ENCODE measurements at places on chromosomes 4 and X.

- DNase-seq: peak; percentile 84
Observed at GRCh38 chrX:31546126-31546525, 474.3 kb upstream of the FTHL17 start.

DNA sequence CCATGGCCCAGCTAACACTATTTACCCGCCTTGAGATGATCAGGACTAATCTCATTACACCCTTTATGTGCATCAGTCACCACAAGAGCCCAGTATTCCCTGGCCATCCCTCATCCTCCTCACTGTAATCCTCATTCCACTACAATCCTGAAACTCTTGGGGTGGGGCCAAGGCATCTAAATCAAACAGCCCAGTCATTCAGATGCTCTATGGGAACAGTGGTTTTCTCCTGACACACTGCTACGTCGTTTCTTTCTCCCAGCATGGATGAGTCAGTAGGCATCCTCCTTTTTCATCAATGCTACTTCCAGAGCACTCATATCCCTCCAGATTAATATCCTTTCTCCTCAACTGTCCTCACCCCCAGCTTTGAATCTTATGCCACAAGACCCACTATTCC lies 5.6 kb downstream of the SDAD1 start:
- peak; percentile 80 for DNase-seq

- no peak for DNase-seq
Observed at GRCh38 chr4:100224160-100224559, 33.9 kb upstream of the DDIT4L start.

GRCh38 chr4:76984127-76984526 lies 34.6 kb downstream of the SEPTIN11 start:
- DNase-seq: peak; percentile 30

DNA sequence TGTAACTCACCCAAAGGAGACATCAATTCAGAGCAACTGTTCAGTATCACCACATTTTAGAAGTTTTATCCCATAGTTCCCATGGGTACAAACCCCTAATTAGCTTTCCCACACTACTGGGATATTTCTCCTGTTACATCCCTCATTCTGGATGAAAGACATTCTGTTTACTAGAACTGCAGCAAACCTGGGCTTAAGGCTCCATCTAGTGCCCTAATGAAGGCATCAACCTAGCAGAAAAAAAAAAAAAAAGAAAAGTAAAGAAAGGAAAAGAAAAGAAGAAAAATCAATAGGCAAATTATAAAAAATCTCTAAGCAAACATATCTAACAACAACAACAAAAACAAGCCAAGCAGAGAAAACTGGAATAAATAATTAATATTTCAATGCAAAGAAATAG lies 133.7 kb upstream of the CPXCR1 start:
- peak; percentile 0 for DNase-seq

DNA sequence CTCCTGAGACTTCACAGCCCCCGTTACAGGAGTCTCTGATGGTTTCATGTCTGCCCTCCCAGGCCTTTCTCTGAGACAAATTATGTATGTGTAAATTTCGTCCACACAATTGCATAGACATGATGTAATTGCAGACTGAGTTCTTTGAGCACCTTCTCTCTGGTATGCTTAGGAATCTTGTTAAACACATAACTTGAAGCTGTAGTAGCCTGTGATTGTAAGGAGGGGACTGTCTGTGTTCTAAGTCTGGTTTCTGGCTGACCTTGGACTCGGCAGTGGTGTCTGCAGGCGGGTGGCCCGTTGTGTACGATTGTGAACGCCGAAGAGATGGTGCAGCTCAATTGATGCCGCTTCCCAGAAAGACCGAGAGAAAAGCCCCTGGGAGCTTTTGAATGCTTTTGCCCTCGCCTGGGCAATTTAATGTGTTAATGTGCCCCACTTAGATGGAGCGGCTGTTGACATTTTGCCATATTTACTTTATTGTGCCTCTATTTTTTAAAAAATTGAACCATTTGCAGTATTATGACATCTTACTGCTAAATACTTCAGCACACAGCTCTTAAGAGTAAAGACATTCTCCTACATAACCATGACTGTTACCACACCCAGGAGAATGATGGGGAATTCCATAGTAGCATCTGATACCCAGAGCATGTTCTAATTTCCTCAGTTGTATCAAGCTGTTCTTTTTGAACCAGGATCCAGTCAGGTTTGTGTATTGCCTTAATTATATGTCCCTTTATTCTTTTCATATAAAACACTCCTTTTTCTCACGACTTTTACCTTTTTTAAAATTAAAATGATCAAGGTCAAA lies 58.4 kb upstream of the TADA2B start:
- peak; percentile 34 for DNase-seq

GRCh38 chr4:39976945-39977488 lies 694 bp downstream of the PDS5A start:
- DNase-seq: peak; percentile 15

- DNase-seq: peak; percentile 9
Observed at GRCh38 chrX:104482757-104483156, 83.2 kb upstream of the IL1RAPL2 start.

- no peak for DNase-seq
Observed at GRCh38 chr4:169205075-169205743, 65.5 kb downstream of the SH3RF1 start.

DNA sequence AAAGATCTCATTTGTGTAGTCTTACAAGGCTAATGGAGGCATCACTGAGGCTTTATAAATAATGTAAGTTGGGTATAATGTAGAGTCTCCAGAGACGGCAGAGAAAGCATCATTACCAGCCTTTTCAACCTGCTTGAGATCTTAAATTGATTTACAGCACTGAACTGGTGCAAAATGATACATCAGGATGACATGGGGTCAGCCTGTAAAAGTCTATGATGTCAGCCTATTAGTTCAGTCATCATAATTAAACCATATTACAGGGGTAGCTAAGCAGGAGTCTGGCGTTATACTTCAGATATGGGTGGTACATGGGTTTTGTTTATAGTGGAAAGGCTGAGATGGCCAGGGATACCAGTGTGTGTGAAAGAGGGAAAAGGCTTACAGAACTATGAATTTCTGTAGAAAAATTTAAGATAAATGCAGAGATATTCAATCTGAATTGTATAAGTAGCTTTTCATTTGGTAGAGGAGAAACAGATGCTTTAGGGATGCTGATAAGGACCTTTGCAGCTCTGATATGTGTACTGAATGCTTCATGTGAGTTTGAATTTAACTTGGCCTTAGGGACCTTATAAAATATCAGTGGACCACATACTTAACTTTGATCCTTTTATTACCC lies 2.7 kb downstream of the SMAD1 start:
- no peak for DNase-seq

DNA sequence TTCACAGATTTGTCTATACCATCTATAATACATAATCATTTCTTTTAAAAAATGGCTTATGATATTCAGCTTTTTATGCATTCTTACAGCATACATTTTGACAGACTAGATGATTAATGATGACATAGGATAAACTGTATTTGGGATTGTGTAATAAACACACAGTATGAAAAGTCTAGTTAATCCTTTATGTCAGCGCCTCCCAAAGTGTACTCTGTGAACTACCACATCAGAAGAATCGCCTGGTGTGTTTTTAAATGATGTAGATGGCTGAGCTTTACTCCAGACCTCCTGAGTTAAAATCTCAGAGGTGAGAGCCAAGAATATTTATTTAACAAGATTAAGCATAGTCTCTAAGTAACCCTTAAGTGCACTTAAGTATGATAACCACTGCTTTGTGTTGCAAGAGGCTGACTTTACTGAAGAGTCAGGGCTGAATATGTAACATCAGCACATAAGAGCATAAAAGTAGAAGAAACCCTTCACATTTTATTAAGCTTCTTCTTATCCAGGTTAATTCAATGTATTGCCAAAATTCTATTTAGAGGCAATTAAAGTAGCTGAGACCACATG lies 104.2 kb downstream of the ANK2 start:
- DNase-seq: peak; percentile 85

GRCh38 chrX:30824275-30824674 lies 64.8 kb downstream of the TAB3 start:
- DNase-seq: no peak

- no peak for DNase-seq
Observed at GRCh38 chrX:109036624-109037023, 300.3 kb upstream of the IRS4 start.

DNA sequence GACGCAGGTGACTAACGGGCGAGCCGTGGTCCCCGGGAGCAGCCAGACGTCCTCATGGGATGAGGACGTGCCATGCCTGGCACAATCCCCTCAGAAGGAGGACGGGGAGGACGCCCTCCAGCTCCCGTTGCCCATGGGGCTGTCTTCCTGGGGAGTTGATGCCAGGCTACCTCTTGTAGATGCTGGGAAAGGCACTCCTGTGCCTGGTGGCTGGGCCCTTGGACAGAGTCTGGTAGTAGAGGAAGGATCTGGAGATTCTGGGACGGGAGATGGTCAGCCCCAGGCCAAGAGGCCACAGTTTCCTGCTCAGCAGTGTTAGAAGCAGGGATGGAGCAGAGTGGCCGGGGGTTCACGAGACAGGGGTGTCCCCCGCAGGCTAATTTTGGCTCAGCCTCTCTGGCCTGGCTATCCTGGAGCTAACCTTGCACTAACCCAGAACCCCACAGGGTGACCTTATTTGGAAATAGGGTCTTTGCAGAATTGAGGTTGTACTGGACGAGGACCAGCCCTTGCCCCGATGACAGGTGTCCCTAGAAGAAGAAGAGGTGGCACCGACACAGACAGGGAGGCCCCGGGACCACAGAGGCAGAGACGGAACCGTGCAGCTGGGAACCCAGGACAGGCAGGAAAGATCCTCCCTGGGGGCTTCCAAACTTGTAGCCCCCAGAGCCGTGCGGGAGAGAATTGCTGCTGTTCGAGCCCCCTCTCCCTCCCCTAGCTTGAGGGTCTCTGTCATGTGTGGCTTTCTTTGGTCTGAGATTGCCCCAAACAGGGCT lies 50.1 kb upstream of the ADRA2C start:
- DNase-seq: no peak

GRCh38 chr4:98614662-98615061 lies 43.7 kb downstream of the TSPAN5 start:
- no peak for DNase-seq

DNA sequence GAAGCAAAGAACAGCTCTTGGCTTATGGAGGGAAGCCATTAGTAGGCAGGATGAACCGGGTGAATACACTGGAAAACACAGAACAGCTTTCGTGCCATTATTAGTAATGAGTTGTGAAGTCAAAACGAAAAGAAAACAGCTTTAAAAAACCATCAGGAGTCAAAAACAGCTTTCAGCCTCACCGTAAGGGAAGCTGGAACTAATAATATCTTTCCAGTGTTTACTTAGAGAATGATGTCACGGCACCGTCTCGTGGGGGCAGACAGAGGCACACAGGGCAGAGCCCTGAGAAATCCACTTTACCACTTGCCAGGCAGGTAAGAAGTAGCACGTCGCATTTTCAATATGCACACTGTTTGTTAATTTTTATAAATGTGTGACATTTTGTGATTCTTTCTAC lies 37.9 kb upstream of the HMX1 start:
- DNase-seq: no peak

GRCh38 chr4:48538358-48538757 lies 48.3 kb downstream of the ZAR1 start:
- DNase-seq: no peak

GRCh38 chr4:149294601-149295000 lies 521.0 kb downstream of the IQCM start:
- DNase-seq: no peak

GRCh38 chrX:77628294-77629025 lies 157.6 kb downstream of the ATRX start:
- DNase-seq: no peak

DNA sequence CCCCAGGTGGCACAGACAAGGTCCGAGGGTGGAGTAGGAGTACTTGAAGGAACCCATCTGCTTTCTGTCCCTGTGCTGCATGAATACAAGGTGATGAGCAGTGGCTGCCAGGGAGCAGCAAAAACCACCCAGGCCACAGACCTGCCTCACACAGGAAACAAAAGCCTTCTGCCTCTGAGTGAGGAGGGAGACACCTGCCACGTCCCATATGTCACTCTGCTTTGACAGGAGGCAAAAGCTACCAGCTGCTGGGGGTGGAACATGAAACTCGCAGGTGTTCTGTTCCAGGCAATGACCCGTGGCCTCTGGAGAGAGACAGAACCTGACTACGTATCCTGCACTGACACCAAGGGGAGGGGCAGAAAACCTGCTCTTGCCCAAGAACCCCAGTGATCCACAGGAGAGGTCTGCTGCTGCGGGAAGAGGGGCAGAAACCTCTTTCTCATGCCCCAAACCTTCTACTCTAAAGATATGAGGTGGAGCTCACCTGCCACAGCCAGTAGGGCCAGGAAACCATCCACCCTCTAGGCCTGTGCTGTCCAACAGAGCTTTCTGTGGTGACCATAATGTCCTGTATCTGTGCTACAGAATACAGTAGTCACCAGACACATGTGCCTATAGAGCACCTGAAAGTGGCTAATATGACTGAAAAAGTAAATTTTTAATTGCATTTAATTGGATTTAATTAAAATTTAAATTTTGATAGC lies 172.9 kb downstream of the PRDM5 start:
- DNase-seq: no peak

GRCh38 chrX:100435726-100436125 lies 25.7 kb upstream of the PCDH19 start:
- no peak for DNase-seq

DNA sequence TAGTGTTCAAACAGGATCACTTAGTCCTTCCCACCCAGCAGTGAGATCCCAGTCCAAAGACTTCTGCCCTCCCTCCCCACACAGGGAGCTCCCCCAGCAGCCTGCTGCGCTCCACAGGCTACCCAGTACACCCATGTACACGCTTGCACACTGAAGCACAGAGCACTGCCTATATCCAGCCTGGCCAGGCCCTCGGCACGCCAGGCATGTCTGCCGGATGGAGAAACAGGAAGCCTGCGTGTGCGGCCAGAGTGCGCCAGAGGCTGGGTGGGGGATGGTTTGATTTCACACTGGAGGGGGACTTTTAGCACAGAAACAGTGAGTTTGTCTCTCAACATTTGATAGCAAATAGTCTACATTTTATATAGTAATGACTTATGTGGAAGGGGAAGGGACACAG lies 833.5 kb upstream of the IGFBP7 start:
- DNase-seq: peak; percentile 1

DNA sequence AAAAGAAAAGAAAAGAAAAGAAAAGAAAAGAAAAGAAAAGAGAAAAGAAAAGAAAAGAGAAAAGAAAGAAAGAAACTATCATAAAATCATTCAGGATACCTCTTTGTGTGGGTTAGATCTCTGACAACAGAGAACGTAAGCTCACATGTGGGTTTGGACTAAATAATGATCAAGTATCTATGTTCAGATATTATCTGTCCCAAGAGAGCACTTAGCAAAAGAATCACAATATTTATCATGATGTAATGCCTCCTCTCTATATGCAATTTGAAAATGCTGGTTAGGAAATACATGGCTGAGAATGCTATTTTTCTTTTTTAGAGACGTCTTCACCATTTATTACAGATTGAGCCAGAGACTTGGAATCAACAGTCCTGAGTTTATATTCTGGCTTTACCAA lies 191.3 kb downstream of the KCNIP4 start:
- no peak for DNase-seq

GRCh38 chr4:187887906-187888305 lies 107.7 kb upstream of the ZFP42 start:
- DNase-seq: no peak

GRCh38 chr4:78767350-78767749 lies 8.8 kb upstream of the BMP2K start:
- DNase-seq: no peak

All from epithelial cell of esophagus (primary cell).